ENCODE measurements at places on chromosomes 3 and 15.

DNA sequence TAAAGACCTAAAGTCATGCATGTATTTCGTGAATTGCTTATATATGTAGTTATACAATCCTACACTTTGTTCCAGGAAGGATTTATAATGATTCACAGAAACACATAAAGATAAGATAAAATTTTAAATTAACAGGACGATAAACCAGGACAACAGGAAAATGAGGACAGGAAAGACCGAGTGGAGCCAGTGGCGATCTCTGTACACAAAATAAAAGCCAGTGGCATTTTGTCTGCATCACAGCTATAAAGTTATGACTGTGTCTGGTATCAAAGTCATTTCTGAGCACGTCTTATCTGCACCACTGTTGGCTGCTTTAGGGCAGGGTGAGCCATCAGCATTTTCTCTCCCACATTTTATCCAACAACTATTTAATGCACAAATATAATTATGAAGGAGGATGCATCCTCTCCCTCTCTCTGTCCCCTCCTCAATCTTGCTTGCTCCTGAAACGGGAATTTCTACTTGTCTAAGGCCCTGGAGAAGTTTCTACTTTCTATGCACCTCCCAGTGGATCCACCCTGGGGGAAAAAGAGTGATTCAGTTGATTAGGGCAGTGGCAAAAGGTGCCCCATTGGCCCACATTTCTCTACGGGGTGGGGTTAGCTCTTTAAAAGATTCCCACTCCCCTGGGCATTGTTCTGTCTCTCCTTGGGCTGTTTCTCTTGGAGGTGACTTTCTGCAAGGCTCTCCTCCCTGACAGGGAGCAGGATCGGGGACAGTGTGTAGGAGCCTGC, 159.4 kb upstream of the UBE2E1 start:
- no peak for DNase-seq

DNA sequence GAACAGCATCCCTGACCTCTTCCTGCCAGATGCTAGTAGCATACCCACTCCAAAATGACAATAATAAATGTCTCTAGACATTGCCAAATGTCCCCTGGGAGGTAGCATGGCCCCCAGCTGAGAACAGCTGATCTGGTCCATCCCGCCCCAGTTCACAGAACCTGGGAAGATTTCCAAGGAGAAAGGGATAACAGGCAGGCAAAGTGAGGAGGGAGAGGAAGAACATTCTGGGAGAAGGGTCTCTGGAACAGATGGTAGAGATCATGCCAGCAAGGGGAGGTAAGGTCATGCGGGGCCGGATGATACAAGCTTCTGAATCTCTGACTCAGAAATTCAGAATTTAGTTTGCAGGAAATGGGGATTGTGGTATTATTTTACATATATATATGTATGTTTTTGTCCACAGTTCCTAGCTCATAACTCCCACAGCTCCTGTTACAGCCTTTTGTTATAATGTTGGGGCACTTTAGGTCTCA, 192.7 kb downstream of the SUCLG2 start:
- DNase-seq = no peak

DNA sequence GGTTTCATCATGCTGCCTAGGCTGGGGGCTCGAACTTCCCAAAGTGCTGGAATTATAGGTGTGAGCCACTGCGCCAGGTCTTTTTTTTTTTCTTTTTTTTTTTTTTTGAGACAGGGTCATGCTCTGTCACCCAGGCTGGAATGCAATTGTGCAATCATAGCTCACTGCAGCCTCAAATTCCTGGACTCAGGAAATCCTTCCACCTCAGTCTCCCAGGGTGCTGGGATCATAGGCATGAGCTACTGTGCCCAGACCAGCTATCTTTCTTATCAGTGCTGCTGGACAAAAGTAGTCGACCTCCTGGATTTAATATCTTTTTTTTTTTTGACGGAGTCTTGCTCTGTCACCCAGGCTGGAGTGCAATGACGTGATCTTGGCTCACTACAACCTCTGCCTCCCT, 60.8 kb downstream of the TFDP2 start:
- DNase-seq = no peak

DNA sequence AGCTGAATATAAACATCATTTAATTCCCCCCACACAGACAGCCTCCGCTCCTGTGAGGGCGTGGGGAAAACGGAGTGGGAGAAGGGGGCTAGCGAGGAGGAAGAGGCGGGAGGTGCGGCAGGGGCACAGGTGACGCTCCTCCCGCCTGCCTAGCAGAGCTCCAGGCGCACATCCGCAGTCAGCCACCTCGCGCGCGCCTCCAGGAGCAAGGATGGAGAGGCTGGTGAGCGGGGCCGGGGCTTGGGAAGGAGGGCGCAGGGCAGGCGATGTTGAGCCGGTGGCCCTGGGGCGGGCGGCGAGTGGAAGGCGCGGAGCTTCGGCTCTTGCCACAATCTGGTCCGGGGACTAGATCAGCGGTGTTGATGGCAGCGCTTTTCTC, at the start of gene CD200:
CD200 (plus strand) TSS at position 155 of the 379 bp plus-strand sequence; CDS start at position 212, 57 bp downstream.
- no peak for DNase-seq

GRCh38 chr15:90219421-90220141, 14.2 kb downstream of the CIB1 start:
- peak; percentile 41 for DNase-seq

Data from stimulated activated CD8-positive, alpha-beta memory T cell treated with anti-CD3 and anti-CD28 coated beads, Interleukin-2, amount 100 ng/mL, for 1 hour (primary cell).